ENCODE measurements at places on chromosomes 6 and 20.

- DNase-seq = no peak
These were observed 23.0 kb upstream of the BMP5 start for GRCh38 chr6:55898342-55898741.

DNA sequence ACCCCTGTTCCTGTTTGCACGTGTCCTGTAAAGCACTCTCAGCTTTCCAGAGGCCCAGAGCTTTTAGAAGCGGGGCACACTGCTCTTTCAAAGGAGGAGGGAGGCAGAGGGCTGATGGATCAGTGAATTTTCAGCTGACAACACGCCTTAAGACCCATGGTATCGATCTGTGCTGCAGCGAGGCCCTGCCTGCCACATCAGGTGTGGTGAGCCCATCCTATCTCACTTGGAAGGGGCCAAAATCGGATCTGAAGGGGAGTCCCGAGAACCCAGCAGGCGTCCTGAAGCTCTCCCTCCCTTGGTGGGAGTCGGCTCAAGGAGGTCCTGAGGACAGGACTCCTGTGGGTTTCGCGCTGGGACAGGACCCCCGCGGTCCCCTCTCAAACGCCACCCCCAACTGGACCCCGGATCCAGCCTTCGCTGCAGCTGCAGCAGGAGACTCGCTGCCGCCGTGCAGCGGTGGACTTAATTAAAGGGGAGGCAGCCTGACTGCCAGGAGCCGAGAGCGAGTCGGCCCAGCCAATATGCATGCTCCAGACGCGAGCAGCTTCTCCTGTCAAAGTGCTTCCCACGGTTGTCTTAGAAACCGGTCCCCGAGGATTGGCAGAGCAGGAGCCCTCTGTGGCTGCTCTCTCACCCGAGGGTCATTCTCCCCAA, 580.0 kb upstream of the ZNF337 start:
- no peak for DNase-seq

DNA sequence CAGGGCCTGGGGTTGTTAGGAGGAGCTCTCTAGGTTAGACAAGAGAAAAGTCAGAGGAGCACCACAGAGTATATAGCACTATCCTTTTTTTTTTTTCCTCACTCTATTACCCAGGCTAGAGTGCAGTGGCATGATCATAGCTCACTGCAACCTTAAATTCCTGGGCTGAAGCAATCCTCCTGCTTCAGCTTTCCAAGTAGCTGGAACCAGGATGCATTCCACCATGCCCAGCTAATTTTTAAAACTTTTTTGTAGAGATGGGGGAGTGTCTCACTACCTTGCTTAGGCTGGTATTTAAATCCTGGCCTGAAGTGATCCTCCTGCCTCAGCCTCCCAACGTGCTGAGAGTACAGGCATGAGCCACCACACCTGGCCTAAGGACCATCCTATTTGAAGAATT, 19.3 kb upstream of the AKIRIN2 start:
- no peak for DNase-seq

DNA sequence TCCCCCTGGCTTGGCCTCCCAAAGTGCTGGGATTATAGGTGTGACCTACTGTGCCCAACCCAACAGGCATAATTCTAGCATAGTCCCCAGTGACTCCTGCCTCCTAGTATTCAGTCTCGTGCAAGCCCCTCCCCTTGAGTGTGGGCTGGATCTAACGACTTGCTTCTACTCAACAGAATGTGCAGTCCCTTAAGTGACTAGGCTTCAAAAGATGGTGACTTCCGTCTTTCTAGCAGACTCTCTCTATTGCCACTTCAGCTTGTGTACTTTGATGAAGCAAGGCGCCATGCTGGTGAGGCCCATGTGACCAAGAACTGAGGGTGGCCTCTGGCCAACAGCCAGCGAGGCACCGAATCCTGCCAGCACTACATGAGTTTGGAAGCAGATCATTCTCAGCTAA, 109.6 kb upstream of the TRAF3IP2 start:
- DNase-seq = peak; percentile 54

- peak; percentile 81 for DNase-seq
These were observed 5.2 kb upstream of the BPIFA3 start for GRCh38 chr20:33211817-33212424.

GRCh38 chr6:33989016-33989854, 156.7 kb downstream of the GRM4 start:
- peak; percentile 61 for DNase-seq

DNA sequence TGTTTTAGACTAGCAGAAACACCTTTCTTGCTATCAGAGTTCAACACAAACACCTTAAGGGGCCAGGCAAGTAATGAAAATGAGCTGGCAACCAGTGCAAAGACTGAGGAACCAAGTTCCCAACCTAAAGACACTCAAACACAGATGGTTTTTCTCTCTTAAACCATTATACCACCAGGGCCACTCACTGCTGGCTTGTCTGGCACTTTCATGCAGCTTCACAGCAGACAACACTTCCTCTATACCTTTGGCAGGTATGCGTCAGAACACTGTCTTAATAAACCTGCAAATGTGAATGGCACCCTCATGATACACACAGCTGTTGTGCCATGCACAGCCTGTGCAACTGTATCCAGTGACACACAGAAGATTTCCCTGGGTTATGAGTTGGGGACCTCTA, 41.6 kb downstream of the NFATC2 start:
- no peak for DNase-seq

DNA sequence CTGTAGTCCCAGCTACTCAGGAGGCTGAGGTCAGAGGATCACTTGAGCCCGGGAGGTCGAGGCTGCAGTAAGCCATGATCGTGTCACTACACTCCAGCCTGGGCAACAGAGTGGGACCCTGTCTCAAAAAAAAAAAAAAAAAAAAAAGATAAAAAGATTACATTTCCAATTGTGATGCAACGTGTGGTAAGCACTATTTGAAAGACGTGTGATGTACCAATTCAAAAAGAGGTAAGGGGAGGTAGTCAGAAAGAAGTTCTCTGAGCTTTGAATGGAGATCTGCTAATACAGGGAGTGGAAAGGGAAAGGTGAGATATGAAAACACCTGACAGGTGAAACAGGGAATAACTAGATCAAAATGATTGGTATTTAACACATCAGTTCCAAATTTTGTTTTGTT, 11.9 kb downstream of the GOPC start:
- DNase-seq = no peak

GRCh38 chr6:125968493-125968892, 11.9 kb downstream of the HINT3 start:
- DNase-seq = no peak

DNA sequence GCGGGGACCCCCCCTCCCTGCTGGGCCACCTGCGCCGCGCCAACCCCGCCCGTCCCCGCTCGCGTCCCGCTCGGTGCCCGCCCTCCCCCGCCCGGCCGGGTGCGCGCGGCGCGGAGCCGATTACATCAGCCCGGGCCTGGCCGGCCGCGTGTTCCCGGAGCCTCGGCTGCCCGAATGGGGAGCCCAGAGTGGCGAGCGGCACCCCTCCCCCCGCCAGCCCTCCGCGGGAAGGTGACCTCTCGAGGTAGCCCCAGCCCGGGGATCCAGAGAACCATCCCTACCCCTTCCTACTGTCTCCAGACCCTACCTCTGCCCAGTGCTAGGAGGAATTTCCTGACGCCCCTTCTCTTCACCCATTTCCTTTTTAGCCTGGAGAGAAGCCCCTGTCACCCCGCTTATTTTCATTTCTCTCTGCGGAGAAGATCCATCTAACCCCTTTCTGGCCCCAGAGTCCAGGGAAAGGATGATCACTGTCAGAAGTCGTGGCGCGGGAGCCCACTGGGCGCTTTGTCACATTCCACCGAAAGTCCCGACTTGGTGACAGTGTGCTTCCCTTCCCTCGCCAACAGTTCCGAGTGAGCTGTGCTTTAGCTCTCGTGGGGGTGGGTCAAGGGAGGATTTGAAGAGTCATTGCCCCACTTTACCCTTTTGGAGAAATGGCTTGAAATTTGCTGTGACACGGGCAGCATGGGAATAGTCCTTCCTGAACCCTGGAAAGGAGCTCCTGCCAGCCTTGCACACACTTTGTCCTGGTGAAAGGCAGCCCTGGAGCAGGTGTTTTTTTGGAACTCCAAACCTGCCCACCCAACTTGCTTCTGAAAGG, 2.1 kb downstream of the VEGFA start:
- peak; percentile 78 for DNase-seq

DNA sequence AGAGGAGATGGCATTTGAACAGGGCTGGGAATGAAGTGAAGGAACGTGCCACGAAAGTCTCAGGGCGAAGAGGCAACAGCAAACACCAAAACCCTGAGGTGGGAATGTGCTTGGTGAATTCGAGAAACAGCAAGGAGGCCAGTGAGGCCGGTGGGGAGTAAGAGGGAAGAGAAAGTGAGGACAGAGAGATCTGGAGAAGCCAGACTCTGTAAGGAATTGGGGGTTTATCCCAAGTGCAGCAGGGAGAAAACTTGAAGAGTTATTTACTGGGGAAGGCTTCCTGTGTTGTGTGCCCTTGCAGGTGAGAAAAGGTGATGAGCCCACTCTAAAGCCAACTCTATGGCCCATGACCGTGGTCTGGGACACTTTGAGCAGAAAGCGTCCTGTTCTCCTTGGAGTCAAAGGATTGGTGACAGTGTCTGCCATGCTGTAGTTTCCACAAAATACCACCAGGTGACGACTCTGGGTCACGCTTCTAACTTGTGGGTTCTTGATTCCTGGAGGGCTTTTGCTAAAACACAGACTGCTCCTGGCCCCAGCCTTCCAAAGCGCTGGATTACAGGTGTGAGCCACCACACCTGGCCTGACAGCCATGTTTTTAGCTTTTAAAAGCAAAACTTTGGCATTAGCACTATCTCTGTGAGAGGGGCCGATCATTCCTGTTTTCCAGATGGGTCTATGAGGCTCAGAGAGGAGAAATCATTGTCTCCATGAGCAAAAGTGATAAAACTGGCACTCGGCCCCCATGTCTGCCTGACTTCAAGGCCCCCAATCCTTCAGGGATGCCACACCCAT, 18.0 kb upstream of the CSNK2A1 start:
- peak; percentile 68 for DNase-seq

DNA sequence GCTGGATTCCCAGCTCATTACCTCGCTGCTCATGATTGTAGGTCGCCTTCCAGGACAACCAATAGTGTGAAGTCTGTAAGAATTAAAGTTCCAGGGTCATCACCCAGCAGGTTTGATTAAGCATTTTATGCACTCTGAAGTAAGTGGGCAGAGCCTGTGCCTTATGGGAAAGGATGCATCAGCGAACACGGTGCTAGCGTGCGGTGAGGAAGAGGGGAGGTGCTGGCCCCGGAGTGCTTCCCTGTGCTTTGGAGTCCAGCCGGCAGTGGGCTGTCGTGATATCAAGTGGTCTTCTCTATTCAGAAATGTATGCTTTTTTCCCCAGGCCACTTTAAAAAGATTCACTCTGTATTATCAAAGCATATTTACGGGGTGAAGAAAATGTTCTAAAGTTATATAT, 16.0 kb downstream of the DUSP22 start:
- no peak for DNase-seq

GRCh38 chr20:25867776-25868649, 171.4 kb upstream of the ZNF337 start:
- peak; percentile 26 for DNase-seq

GRCh38 chr6:89432875-89433251, at the start of gene ANKRD6:
TSS of gene ANKRD6 (plus strand) at chr6:89433152. CDS start at chr6:89566977, 133,825 bp downstream.
- peak; percentile 94 for DNase-seq

DNA sequence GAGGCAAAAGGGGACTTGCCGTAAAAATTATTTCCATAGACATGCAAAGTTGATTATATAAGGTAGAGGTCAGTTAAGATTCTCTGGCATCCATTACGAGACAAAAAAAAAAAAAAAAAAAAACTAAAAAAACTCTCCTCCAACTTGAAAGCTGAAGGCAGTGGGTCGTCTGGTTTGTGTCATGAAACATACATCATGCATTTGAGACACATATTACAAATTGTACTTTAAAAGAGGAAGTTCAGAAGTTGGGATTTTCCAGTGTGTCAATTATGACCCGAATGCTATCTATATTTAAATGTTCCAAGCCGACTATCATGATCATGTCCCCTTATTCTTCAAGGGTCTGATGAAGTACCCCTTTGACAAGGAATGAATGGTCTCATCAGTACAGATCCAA, 125.1 kb downstream of the ZNF217 start:
- no peak for DNase-seq

DNA sequence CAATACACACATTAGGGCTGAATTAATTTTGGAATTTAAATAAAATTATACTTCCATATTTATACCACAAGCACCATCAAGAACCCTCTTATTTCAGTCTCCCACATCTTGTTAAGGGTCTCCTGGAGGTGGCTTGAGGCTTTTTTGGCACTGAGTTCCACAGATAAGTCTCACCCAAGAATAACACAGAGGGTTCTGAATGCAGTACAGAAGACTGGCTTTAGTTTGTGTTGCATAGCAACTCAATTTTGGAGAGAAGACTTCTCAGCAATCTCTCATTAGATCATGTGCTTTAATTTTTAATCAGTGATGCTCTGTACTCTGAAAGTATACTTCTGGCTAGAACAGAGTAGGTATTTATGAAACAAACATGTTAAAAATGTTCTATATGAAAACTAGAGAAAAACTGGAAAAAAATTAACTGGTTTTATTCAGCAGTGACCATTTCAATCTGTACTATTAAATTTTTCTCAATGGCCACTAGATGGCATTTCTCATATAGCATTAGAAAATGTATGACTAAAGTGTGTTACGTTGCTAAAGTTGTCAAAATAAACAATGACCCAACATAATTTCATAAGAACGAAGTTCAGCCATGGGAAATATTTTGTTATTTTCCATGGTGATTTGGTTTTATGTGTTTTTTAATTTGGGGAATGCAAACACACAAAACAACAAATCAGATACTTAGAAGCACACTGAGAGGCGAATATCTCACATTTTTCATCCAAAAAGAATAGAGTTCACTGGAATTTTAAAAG, 32.7 kb upstream of the MAP7 start:
- peak; percentile 64 for DNase-seq

- no peak for DNase-seq
These were observed 34.6 kb upstream of the TBC1D22B start for GRCh38 chr6:37222992-37223391.

GRCh38 chr6:17385660-17386059, 7.7 kb upstream of the CAP2 start:
- no peak for DNase-seq

DNA sequence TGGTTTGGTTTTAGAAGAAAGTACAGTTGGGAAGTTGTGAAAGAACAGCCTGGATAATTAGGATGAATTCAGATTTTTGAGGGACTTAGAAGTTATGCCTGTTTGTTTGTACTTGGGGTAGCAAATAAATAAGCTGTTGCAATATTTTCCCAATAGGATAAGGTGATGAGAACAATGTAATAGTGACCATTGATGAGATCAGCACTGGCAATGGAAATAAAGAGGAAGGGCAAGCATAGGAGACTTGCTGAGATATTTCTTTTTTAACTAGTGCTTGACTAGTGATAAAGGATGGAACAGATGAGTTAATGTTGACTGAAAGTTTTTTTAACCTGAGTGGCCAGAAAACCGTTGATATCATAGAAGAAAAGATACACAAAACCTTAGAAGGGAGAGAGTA, 498.8 kb downstream of the CDKAL1 start:
- no peak for DNase-seq

GRCh38 chr6:124131259-124131658, 327.6 kb downstream of the NKAIN2 start:
- DNase-seq = no peak

- DNase-seq = peak; percentile 27
These were observed 44.1 kb upstream of the GCLC start for GRCh38 chr6:53588816-53589509.

- DNase-seq = no peak
These were observed 75.0 kb upstream of the SULF2 start for GRCh38 chr20:47860049-47860830.

- DNase-seq = no peak
These were observed 137.6 kb downstream of the AIG1 start for GRCh38 chr6:143198312-143198711.

GRCh38 chr20:60408435-60408834, 450.2 kb downstream of the CDH26 start:
- DNase-seq = no peak
